Effector memory CD8-positive, alpha-beta T cell (primary cell): ENCODE measurements at places on chromosomes 3 and 15.

DNA sequence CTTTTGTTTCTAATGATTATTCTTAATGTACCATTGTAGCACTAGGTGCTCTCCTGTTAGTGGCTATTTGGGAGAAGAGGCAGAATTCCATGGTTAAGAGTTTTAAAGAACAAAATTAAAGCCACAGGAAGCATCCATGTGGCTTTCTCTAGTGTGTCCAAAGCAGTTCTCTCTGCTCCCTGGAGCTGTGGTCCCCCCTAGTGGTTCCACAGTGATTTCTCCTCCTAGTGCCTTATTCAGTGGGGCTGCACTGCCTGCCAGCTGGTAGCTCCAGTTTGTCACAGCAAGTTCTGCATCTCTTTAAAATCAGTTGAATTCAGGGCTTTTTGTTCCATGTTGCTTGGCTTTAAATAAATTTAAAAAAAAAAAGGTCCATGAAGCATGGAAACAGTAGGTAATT, 39.6 kb upstream of the FAM98B start:
- DNase-seq: no peak

- no peak for DNase-seq
Measured at GRCh38 chr3:55879901-55880331, 392.8 kb upstream of the WNT5A start.

DNA sequence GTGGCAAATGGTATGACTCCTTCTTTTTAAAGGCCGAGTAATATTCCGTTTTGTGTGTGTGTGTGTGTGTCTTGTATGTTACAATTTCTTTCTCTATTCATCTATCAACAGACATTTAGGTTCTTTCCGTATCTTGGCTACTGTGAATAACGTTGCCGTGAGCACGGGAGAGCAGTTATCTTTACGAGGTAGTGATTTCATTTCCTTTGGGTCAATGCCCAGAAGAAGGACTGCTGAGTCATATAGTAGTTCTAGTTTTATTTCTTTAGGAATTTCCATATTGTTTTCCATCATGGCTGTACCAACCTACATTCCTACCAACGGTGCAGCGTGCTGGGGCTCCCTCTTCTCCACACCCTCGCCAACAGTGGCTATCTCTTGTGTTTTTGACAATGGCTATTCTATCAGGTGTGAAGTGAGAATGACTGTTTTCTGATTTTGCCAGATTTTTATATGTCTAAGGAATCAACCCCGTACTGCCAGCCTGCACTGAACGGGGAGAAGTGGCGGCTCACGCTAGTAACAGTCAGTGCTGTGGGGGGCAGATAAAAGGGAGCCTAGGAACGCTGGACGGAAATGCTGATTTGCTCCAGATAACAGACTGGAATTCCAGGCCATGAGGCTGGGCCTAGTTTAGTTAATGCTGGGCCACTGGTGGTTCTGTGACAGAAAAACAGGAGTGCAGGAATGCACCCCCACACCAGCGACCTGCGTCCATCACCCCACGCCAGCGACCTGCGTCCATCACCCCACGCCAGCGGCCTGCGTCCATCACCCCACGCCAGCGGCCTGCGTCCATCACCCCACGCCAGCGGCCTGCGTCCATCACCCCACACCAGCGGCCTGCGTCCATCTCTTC, 168.1 kb downstream of the XXYLT1 start:
- DNase-seq: no peak

DNA sequence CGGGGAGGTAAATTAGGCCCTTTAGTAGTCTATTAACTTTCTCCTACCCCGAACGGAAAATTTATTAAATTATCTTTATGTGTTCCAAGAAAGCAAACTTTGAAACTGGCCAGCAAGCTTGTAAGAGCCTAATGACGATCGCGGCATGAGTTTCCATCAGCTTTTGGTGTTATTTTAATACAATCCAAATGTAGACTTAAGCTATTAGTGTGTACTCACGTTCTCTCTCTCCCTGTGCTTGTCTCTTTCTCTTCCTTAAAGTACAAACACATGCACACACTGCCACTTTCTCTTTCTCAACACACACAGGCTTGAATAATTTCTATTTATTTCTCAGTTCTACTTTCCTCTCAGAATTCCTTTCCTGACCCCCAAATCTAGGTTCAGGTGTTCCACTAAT, 108.8 kb upstream of the MME start:
- DNase-seq: no peak

DNA sequence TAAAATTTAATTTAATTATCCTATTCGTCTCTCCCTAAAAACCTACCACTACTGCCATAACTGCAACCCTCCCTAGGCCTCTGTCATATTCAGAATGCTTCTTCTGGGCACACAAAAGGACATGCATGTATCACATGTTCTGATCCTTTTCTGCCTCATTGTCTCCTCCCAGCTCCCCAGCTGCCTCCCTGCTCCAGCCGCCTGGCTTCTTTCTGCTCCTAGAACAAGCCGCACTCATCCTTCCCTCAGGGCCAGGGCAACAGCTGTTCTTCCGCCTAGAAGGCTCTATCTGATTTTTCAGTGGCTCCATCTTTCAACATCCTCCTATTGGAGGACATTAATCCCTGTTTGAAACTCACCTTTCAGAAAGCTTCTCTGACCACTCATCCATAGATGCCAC, 38.6 kb downstream of the TMED3 start:
- DNase-seq: no peak

- peak; percentile 73 for DNase-seq
Measured at GRCh38 chr15:75454471-75455378, 3.2 kb upstream of the SIN3A start.
